ENCODE measurements at places on chromosomes 16 and 17.

GRCh38 chr17:44922746-44923470 is 7.6 kb upstream of the GFAP start:
- DNase-seq: no peak

GRCh38 chr17:2082003-2082781 is 27.3 kb downstream of the HIC1 start:
- no peak for DNase-seq

GRCh38 chr16:41439-42068 is 11.9 kb downstream of the POLR3K start:
- no peak for DNase-seq

GRCh38 chr16:55469821-55470532 is 9.0 kb upstream of the MMP2 start:
- DNase-seq: no peak

DNA sequence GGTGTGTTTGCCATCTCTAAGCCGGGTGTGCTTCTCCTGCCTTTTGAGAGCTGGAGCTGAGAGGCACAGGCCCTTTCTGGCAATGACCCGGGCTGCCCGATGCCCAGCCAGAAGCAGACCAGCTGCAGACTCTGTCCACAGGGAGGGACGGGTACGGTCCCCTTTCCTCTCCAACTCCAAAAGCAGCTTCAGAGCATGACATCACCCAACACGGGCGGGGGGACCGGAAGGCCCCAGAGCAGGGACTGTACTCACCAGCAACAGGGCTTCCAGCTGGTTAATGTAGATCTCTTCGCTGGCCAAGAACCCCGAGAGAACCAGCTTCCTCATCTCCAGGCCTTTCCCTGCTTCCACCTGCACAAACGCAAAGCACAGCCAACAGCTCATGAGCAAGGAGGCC is 79.4 kb downstream of the ABR start:
- no peak for DNase-seq

GRCh38 chr16:28554634-28555423 is 1.1 kb downstream of the SGF29 start:
- no peak for DNase-seq

- peak; percentile 83 for DNase-seq
These were observed 112.1 kb downstream of the BANP start for GRCh38 chr16:88063211-88063773.

DNA sequence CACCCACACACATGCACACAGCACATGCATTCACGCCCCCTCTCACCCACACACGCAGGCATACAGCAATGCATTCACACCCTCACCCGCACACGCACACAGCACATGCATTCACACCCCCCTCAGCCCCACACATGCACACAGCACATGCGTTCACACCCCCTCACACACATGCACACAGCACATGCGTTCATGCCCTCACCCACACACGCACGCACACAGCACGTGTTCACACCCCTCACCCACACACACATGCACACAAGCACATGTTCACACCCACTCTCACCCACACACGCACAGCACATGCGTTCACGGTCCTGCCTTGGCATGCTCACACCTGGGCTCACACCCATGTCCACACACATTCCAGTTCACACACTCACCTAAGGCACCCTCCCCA is 64.2 kb downstream of the ENGASE start:
- no peak for DNase-seq

DNA sequence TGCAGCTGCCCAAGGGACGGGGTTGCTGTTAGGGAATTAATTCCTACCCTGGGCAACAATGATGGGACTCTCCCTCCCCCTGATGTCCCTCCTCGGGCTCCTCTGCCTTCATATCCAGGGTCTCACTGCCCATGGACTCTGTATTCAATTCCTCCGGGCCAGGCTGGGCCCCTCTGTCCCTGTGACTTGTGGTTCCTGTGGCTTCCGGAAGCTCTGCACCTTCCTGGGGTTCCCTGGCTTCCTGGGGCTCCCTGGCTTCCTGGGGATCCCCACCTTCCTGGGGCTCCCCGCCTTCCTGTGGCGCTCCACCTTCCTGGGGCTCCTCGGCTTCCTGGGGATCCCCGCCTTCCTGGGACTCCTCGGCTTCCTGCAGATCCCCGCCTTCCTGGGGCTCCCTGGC is 35.2 kb downstream of the SRL start:
- DNase-seq: no peak

DNA sequence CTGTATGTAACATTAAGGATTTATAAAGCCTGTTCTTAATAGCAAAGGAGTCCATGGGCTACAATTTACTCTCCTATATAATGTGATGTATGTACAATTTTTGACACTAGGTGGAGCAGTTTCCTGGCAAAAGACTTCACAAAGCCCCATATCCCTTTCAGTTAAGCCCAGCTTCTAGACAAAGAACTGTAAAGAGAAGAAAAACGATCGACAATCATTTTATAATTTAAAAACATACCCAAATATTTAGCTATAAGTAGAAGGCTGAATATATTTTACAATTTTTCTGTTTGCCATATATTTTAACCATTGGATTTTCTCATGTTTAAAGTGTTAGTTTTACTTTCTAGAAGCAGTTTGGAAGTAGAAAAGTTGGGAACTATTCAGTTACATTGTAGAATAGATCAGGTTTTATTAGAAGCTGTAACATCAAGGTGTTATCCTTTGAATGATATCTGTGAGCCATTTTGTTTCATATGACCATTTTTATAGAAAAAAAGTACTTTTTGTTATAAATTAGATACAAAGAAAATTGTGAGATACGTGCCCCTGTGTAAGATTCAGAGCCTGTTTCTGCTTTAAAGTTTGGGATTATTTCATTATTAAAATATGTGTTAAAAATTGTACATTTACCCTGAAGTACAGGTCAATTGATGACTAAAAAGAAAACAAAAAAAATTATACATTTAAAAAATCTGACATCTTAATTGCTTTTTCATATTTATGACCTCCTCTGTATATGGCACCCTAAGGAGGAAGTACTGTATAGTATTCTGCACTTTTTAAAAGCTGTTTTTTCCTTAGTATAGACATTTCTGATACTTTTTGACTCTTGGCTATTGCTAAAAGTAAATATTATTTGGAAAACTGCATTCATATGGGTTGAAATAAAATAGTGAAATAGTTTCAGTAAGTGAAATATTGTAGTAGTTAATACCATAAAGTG is 46.3 kb downstream of the VMP1 start:
- peak; percentile 84 for DNase-seq

DNA sequence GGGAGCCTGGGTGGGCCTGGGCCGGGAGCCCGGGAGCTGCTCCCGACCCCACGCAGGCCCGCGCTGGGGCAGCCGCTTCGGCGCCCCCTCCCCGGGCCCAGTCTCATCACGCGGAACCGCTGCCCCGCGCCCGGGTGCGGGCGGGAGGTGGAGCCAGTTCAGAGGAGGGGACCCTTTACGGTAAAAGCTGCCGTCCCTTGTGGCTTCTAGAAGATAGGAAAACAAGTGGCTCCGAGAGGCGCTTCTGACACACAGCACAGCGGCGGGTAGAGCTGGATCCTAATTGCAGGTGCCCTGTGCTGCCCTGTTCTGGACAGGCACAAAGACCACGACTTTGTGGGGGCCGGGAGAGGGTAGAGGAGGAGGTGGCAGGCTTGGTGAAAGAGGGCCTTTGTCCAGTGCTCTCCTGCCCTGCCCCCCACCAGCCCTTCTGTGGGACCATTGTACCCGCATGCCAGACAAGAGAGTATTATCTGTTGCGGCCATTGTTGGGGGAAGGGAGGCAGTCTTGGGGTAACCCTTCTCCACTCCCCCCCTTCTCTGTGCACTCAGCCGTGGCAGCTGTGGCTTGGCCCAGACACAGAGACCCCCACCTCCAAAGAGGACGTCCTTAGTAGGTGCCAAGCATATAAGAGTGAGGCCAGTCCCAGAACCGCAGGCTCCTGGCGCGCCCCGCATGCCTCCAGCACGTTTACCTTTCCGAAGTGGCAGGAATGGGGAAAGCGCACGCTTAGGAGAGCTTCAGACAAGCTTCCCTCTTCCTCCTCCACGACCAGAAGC is 736 bp downstream of the CNP start:
- no peak for DNase-seq

GRCh38 chr17:80109713-80110446 is 8.5 kb downstream of the GAA start:
- no peak for DNase-seq

GRCh38 chr16:30741461-30741914 is 6.7 kb upstream of the PHKG2 start:
- DNase-seq: peak; percentile 86

- peak; percentile 22 for DNase-seq
These were observed 9.5 kb downstream of the KRT12 start for GRCh38 chr17:40857535-40857934.

- peak; percentile 23 for DNase-seq
These were observed 55.9 kb downstream of the MFSD11 start for GRCh38 chr17:76793775-76794174.

DNA sequence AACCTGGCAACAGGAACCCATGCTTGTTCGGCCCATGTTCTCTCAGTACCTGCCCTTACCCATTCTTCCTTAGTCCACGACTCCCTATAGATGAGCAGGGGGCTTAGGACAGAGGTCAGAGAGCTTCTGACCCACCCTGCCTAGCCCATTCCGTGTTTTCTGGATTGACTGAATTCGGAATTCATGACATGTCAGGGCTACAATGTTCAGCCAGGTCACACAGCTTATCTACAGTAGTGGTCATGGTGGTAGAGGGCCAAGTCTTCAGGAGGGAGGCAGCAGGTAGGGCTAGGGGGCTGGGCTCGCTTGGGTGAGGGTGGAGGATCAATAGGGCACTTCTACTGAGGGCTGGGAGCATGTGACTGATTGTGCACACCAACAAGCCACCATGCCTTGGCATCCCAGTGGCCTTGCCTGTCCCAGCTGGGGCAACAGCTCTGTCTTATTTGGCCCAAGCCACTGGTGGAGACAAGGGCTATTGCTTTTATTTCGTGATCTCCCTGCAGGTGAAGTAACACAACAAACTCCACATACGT is 3.1 kb downstream of the HEXIM2 start:
- no peak for DNase-seq

GRCh38 chr17:76826330-76827068 is 41.7 kb upstream of the MGAT5B start:
- no peak for DNase-seq

- DNase-seq: no peak
These were observed 44.7 kb downstream of the ZFPM1 start for GRCh38 chr16:88497561-88498462.

- peak; percentile 69 for DNase-seq
These were observed 6.7 kb downstream of the FOXL1 start for GRCh38 chr16:86584726-86585721.

- DNase-seq: no peak
These were observed 137.1 kb downstream of the TRIM37 start for GRCh38 chr17:58969612-58970011.

DNA sequence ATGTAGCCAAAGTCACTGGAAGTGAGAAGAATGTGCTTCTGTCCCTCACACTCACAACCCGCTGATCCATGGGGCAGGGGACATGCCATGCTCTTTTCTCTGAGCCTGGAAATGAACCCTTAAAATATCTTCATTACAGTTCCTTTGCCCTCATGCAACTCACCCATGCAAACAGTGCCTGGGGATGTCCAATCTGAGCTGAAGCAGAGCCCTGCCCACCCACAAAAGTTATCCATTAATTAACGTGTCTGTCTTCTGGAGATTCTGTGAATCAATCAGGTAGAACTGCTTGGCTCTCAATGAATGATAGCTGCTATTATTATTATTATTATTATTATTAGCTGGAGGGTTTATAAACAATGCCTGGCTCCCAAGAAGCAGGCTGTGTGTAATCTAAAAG is 133.7 kb downstream of the USP31 start:
- no peak for DNase-seq

DNA sequence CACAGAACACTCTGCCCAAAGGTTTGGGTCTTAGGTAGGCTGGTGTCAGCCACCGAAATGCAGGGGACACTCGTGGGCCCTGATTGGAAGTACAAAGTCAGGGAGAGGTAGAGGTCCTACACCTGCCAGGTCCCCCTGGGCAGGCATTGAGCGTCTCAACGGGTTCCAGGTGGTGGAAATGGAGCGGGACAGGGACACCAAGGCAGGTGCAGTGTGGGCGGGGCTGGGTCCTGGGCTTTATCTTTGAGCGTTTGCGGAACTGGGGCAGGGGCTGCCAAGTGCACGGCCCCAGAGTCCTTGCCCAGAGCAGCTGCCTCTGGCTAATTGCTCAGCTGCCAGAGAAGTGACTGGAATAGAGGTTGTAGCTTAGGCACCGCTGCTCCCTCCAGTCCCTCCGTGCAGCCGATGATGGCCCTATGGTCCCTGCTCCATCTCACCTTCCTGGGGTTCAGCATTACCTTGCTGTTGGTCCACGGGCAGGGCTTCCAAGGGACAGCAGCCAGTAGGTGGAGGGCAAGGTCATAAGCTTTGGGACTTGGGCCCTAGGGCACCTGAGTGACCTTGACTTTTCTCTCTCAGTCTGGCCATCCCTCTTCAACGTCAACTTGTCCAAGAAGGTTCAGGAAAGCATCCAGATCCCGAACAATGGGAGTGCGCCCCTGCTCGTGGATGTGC is at the start of gene ZACN:
Gene ZACN (plus strand): TSS at position 323 of the 675 bp plus-strand sequence. CDS start 83 bp downstream, at position 406.
- DNase-seq: no peak

DNA sequence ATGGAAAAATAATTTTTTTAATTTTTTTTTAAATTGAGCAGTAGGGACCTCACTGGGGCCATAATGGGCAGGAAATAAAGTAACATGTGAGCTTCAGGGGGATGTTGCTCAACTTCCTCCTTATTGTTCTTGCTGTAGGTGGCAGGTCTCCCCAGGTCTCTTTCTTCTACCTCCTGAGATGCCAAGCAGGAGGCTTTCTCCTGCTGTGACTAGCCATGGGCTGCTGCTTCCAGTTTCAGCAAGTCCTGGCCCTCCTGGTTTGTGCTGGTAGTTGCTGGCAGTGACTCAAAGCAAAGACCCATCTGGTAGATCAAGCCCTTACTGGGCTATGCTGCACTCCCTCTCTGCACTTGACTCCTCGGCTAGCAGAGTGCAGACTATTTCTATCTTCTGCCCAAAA is 2.3 kb downstream of the DPEP2NB start:
- DNase-seq: no peak

- DNase-seq: no peak
These were observed 29.1 kb downstream of the MRM3 start for GRCh38 chr17:811051-811784.

- DNase-seq: no peak
These were observed 42.5 kb downstream of the ARHGAP17 start for GRCh38 chr16:24972608-24973220.

DNA sequence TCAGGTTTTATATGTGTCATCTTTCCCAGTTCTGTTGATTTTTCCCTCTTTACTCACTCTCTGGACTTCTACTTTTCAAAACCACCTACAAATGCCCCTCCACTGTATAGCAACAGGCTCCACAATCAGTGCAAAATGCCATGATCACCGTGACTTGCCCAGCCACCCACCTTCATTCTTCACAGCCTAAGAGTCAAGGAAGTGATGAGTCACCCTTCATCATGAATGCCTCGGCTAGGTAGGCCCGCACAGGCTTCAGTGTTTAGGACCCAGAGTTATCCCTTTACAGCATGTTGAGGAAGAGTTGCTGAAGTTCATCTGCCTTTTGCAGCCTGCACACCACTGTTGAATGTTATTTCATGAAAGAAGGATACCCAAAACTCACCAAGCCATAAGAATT is 158.6 kb downstream of the PMP22 start:
- DNase-seq: peak; percentile 19

All from HFFc6 (cell line).